Amniotic epithelial cell (primary cell): ENCODE measurements at places on chromosomes 4 and X.
A peak's percentile ranks its signal among the peaks of the same experiment; 100 is the strongest.

- DNase-seq, result no peak
These were observed 28.8 kb downstream of the GYG2 start for GRCh38 chrX:2857566-2857965.

DNA sequence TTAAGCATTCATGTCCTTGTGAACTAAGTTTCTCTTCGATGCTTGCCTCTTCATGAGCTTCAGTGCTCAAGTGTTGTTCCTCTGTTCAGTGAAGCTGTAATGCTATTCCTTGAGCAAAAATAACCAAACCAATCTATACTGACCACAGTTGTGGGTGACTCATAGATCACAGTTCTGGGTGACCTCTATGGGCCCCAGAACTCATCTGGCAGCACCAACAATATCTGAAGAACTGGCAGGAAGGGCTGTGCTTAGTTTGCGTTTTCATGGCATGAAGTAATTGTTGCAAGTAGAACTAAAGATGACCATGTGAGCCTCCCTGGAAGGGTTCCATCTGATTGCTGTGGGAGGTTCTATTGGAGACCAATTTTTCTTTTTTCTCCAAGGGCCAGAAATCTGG lies 106.2 kb downstream of the CCNG2 start:
- no peak for DNase-seq

DNA sequence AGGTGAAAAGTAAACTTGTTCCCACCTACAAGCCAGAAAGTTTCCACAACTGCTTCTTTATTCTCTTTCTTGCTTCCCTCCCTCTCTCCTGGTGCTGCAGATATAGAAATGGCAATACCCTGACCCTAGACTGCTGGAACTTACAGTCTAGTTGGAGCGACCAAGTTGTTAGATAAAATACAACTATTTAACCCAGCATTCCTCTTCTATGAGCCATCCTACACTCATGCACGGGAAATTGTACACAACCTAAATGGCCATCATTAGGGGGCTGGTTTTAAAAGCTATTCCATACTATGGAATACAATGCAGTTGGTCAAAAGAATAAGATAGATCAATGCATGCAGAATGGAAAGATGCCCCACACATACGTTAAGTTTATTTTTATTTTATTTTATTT lies 41.1 kb downstream of the PJA1 start:
- peak; percentile 26 for DNase-seq

DNA sequence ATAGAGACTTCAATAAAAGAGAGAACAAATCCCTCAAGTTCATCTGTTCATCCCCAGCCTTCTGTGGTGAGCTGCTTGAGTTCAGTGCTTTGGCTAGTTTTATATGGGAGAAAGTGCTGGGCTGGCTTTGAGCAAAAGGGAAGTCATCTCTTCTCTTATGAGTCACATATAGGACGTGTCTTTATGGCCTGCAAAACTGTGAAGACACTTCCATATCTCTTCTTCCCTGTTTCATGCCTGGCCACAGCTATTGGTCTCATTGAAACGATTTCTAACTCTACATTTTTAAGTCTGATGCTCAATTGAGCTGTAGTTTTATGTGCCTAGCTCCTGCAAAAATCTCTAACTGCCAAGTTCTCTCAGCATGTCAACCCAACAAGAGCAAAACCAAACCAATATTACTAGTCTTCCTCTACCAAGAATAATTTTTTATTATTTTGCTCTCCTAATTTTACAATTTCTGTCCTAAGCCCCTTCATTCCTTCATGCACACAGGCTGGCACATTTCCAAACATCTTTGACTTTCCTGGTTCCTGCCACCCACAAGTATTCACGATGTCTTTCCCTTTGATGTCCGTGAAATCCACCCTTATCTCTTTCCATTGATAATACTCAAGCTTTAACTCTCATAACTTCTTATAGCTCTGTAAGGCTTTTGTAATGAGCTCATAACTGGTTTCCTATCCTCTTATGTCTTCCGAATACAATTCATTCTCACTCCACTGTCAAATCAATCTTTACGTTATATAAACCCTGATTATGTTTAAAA lies 165.3 kb downstream of the BTC start:
- no peak for DNase-seq

- peak; percentile 29 for DNase-seq
These were observed 10.6 kb upstream of the SLC2A9 start for GRCh38 chr4:10031668-10032590.

DNA sequence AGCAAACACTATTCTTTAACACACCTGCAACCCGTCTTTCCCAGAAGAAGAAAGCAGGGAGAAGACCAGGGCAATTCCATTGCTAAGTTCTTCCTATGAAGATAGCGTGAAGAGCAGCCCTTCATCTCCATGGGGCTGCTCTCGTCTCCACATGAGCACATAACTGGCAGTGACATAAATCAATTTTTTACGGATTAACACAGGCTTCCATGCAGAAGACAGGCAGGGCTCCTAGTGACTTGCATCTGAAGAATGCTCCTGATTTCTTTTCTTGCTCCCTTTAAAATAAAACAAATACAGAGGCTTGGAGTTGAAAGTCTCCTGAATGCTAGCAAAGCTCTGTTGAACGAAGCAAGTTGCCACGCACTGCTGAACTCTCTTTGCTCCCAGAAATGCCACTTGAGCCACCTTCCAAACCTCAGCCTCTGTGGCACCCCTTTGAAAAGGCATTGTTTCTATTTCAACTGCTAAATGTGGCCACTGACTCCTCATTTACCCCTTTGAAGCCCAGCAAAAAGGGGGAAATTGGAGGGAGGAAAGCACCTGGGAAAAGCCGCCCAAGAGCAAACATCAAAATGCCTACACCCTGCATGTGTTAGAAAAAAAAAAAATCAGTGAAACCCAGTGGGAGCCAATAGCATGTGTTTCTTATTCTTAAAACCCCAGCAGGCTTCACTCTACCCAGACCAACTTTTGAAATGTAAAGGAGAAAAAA lies 383.7 kb downstream of the IDS start:
- no peak for DNase-seq

- DNase-seq, result no peak
These were observed 39.1 kb downstream of the PSAPL1 start for GRCh38 chr4:7395645-7396044.

- no peak for DNase-seq
These were observed 241.1 kb upstream of the KLF3 start for GRCh38 chr4:38422850-38423249.

DNA sequence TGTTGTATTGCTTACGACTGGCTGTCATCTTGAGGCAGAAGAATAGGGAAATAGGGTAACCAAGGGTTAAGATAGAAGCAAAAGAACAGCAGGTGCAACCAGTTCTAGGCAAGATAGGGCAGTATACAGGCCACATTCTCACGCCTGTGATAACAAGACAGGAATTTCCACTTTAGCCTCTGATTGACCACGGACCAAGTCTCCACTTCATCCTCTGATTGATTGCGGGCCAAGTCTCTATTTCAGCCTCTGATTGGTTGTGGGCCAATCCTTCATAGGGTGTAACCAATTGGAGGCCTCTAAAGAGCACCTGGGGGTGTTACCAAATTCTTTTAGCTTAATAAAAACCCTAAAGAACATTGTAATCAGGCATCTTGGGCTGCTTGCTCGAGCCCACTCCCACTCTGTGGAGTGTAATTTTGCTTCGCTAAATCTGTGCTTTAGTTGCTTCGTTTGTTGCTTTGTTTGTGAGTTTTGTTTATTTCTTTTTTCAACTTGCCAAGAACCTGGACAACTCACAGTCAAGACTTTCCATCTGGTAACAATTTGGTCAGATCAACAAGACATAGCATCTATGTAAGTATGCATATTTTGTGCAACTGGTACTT lies 8.7 kb upstream of the TBC1D9 start:
- no peak for DNase-seq

DNA sequence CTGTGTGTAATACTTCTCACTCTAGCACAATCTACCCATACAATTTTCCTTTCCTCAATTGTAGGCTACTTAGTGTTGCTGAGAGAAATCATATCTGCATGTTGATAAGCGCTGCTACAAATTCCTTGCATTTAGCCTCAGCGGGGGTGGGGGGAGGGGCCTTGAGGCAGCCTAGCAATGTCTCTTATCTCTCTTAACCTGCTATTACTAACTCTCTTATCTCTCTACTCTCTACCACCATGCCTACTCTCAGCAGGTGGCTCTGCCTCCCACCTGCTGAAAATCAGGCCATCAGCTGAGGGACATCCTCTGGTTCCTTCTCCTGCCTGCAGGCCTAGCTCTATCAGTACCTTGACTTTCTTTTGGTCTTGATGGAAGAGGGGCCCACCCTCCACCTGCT lies 98.9 kb downstream of the GPR82 start:
- peak; percentile 25 for DNase-seq

- DNase-seq, result no peak
These were observed 115.5 kb upstream of the TMEM150C start for GRCh38 chr4:82677327-82677726.

- peak; percentile 68 for DNase-seq
These were observed 294.5 kb downstream of the PDGFC start for GRCh38 chr4:156677131-156677531.

- DNase-seq, result no peak
These were observed 127.2 kb upstream of the MAP3K15 start for GRCh38 chrX:19642241-19643109.

GRCh38 chrX:148466292-148466691 lies 34.1 kb upstream of the AFF2 start:
- DNase-seq, result no peak

GRCh38 chrX:119251386-119251785 lies 15.3 kb downstream of the PGRMC1 start:
- no peak for DNase-seq

GRCh38 chr4:110955748-110956147 lies 332.9 kb upstream of the PITX2 start:
- DNase-seq, result no peak

GRCh38 chr4:111506706-111507105 lies 638.5 kb upstream of the FAM241A start:
- peak; percentile 49 for DNase-seq

DNA sequence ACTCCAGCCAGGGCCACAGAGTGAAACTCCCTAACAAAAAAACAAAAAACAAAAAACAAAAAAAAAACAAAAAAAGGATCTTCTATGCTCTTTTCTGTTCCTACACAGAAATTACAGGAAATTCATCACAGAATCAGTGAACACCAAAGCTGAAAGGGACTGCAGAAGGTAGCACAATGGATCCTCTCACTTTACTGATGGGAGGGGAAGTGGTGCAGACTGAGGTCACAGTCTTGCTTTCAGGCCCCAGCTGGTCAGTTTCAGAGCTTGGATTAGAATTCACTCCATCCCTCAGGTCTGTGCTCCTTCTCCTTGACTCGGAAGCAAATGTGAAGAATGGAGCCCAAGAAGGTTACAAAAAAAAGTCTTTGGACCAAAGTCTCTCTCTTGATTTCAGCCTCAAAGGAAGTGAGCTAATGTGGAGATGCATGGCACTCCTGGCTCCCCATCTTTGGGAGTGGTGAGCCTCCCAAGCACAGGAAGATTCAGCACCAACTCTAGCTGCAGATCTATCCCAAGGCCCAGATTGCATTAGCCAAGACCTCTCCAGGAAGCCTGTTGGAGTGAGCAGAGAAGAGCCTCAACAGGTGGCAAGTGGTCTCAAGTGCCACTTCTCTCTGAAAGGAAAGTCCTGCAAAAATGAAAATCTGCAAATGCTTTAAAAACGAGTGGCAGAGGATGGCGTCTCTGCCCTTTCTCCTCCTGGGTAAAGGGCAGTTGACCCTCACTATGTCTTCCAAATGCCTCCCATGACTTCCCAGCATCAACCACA lies 176.0 kb downstream of the MAML3 start:
- DNase-seq, result no peak

DNA sequence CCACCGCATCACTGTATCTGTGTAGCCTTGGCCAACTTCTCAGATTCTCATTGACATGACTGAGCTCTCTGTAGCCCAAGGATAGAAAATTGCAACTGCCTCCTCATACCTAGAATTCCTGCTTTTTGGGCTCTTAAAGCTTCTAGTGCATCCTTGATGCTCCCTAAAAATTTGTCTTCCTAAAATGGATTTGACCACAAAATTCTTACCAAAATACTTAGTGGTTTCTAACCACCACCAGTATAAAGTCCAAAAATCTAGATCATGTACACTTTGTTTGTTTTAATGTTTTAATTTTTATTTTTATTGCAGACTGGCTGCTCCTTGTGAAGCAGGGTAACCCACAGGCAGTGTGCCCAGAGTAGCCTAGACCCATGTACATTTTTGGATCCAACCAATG lies 75.5 kb downstream of the TBC1D9 start:
- DNase-seq, result no peak

DNA sequence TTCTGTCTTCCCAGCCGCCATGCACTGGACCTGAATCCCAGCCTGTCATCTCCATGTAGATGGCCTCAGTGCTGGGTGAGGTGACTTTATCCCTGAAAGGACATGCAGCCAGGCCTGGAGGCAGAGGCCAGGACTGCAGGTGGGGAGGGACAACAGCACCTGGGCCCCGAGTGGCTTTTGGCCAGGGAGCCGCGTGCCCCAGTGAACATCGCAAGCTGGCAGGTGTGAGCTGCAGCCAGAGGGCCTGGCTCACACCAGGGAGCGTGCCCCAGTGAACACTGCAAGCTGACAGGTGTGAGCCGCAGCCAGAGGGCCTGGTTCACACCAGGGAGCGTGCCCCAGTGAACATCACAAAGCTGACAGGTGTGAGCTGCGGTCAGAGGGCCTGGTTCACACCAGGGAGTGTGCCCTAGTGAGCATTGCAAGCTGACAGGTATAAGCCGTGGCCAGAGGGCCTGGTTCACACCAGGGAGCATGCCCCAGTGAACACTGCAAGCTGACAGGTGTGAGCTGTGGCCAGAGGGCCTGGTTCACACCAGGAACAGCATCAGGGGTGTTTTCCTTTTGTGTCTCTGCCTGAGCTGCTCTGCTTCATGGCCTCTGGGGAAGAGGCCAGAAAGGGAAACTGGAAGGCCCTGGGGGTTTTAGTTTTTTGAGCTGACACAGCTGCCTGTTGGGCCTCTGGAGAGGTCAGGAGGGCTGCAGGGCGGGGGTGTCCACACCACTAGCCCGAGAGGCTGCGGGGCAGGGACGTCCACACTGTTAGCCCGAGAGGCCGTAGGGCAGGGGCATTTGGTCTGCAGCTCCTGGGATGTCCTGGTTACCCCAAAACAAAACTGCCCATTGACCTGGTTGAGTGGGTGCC lies 22.7 kb upstream of the PSAPL1 start:
- DNase-seq, result no peak

GRCh38 chrX:118644378-118644777 lies 83.0 kb upstream of the IL13RA1 start:
- DNase-seq, result peak; percentile 17

DNA sequence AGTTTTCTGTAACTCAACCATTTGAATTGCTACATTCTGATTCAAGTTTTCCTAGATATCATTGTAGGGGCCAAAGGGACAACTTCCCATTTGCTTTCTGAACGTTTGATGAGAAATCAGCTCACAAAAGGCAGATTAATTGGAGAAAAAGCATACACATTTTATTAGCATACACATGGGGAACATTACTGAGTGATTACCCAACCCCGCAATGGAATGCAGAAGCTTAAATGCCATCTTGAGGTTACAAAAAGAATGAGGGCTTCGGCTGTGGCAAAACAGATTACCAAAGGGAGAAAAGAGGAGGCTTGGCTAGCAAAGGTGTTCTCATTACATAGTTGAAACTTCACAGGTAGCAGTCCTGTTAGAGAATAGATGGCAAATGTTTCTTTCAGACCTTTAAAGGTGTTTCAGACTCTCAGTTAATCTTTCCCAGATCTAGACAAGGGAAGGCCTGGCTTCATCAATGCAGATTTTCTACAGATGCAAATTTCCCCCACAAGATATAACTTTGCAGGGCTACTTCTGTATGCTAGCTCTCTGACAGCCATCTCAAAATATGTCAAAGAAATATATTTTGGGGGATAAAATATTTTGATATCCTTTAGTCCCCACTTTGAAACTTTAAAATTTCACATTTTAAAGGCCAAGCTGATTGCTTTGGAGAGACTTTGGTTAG lies 26.5 kb upstream of the HERC6 start:
- DNase-seq, result peak; percentile 86

GRCh38 chr4:2250357-2251072 lies 8.6 kb upstream of the HAUS3 start:
- DNase-seq, result no peak
